ENCODE measurements at places on chromosomes 11 and 22.

GRCh38 chr22:45670981-45671782 is 452 bp upstream of the ATXN10 start:
- ATAC-seq = peak; percentile 24

DNA sequence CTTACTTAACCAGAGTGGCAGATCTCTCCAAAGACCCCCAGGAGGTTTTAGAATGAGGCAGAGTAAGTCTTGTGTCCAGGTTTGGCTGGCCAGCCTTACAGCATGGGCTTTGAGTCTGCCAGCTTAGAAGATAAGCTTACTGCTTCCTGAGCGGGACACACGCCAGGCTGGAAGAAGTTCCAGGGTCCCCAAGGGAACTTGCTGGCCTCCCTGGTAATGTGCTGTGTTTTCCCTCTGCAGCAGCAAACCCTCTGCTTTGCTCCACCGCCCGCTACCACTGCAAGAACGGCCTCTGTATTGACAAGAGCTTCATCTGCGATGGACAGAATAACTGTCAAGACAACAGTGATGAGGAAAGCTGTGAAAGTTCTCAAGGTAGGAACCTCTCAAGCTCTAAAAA is 154.2 kb downstream of the LDLRAD3 start:
- no peak for ATAC-seq

GRCh38 chr11:57379732-57380131 is 1.2 kb downstream of the PRG3 start:
- no peak for ATAC-seq

DNA sequence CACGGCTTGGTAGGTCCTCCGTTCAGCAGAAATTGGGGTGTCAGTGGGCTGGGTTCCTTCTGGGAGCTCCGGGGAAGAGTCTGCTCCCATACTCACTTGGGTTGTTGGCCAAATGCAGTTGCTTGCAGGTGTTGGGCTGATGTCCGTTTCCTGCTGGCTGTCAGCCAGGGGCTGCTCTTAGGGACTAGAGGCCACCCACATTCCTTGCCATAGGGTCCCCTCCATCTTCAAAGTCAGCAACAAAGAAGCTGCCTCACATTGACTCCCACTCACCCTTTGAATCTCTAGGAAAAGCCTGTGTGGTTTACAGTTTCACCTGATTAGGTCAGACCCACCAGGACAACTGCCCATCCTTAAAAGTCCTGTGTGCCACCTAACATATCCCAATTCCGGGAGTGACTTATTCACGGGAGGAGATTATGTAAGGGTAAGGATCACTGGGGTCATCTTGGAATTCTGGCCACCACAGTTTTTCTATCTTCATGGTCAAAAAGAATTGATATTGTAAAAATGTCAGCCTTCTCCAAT is 43.0 kb downstream of the TPCN2 start:
- ATAC-seq = no peak

GRCh38 chr22:46070215-46070802 is 80.0 kb upstream of the PPARA start:
- peak; percentile 6 for ATAC-seq

DNA sequence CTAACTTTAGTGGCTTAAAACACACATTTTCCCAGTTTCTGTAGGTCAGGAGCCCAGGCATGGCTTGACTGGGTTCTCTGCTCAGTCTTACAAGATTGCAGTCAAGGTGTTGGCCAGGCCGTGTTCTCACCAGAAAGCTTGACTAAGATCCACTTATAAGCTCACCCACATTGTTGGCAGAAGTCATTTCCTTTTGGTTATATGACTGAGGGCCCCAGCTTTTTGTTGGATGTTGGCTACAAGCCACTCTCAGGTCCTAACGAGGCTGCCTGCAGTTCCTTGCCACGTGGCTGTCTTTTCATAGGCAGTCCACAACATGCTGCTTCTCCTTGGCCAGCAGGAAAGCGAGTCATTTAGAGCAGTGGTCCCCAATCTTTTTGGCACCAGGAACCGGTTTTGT is 79.3 kb upstream of the CRTAM start:
- no peak for ATAC-seq

- ATAC-seq = no peak
Observed at GRCh38 chr22:44543362-44543761, 45.3 kb upstream of the RTL6 start.

GRCh38 chr11:62579252-62579651 is 5.6 kb upstream of the EEF1G start:
- ATAC-seq = no peak

- ATAC-seq = peak; percentile 6
Observed at GRCh38 chr11:43942662-43943371, 380 bp downstream of the C11orf96 start.

DNA sequence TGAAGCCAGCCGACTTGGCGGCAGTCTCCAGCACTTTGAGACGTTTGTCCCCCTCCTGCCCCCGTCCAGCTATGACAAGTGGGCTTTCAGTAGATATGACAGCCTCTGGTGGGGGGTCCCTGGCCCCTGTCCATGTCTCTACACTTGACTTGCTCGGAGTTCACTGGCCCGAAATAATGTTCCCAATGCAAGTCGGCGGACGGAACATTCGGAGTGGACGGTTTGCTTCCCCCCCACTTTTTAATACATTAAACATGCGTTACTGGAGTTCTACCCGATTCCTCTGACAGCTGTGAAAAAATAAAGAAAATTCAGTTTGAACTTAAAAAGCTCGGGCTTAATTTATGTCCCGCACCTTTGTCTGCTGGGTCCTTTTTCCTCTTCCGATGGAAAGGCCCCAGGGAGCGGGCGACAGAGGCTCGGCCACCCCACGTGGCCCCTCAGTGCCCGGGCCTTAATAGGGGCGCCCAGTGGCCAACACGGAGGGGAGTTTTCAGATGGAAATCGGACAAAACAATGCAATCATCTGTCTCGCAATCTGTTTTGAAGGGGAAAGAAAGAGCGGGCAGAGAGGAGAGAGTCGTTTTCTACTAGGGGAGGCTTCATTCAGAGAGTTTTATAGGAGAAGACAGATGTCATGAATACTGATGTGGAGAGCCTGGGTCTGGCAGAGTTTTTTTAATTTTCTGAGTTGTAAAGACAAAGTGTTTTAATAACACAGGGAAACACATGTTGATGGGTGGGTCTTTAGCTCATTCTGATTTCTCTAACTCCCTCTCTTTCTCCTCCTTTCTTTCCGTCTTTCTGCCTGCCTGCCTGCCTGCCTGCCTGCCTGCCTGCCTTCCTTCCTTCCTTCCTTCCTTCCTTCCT is 50.2 kb downstream of the SMIM38 start:
- ATAC-seq = no peak

GRCh38 chr11:43922295-43922648 is 20.2 kb upstream of the C11orf96 start:
- ATAC-seq = no peak

- ATAC-seq = no peak
Observed at GRCh38 chr11:8971924-8972316, 7.7 kb upstream of the TMEM9B start.

DNA sequence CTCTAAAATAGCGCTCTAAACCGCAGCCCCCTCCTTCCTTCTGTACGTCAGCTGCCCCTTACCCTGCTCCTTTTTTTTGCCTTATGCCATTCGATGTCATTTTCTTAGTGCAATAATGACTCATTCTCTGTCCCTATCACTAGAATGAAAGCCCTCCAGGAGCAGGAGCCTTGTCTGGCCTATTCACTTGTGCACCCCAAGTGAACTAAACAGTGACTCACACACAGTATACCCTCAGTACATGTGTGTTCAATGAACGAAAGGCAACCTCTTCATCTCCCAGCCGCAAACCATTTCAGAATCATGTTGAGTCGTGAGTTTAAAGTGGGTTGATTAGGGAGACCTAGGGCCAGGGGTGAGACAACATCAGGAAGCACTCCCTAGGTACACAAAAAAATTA is 50.7 kb upstream of the SPATA19 start:
- ATAC-seq = no peak

GRCh38 chr11:704781-705645 is 1.0 kb upstream of the EPS8L2 start:
- no peak for ATAC-seq

- peak; percentile 37 for ATAC-seq
Observed at GRCh38 chr11:124174001-124174583, 9.1 kb upstream of the OR10D3 start.

- peak; percentile 99 for ATAC-seq
Observed at GRCh38 chr22:29799217-29799680, 32.1 kb downstream of the UQCR10 start.

- ATAC-seq = peak; percentile 33
Observed at GRCh38 chr22:44202261-44202789, 21.6 kb downstream of the PARVG start.

DNA sequence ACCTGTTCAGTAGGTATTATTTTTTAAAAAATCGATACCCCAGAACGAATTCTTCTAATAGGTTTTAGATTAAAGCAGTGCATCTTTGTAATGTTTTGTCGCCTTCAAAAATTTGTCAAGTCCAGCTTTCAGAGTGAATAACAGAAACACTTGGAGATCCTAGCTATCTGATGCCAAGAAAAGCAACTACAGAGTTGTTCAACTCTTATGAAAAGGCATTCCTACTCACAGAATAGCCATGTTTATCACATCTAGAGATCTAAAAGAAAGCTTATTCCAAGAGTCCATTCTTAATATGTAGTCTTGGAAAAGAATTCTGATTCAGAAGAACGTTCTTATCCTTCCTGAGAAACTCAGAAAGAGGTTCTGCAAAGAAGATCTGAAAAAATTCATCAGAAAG is 268.5 kb downstream of the TTC28 start:
- ATAC-seq = peak; percentile 28

DNA sequence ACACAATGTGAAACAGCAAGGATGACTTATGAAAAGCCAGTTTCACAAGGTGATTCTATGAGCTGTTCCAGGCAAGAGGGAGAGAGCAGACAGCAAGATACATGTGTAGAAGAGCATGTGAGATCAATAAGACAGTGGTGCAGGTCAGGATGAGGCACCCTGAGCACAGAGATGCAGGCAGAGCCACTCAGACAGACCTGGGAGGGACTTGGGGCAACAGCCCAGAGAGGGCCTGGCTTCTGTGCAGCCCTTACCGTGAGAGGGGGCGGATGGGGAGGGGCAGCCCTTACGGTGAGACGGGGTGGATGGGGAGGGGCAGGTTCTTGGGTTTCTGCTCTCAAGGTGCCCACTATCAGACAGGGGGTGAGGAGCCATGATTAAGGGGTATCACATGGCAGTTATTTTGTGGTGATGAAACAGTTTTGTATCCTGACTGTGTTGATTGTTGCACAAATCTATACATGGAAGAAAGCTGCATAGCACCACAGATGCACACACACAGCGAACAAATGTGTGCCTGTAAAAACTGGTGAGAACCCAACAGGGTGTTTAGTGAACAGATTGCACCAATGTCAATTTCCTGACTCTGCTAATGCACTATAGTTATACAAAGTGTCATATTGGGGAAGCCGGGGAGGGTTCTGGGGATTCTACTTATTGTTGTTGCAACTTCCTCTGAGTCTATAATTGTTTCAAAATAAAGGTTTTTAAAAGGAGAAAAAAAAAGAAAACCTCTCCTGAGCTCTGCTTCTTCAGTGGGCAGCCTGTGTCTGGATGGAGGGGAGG is 5.2 kb upstream of the C22orf42 start:
- ATAC-seq = no peak

DNA sequence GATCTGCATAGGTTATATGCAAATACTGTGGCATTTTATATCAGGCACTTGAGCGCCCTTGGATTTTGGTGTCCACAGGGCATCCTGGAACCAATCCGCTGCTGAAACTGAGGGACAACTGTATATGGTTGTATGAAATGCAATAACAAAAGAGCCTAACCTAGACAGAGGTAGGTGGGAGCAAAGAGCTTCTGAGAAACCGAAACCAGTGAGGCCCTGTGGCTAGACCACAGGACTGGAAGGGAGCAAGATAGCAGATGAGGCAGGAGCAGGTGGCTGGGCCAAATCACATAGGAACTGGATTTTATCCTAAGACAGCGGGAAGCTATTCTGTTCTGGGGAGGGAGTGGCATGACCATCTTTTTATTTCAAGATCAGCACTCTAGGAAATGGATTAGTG is 30.1 kb downstream of the RCN1 start:
- ATAC-seq = no peak

DNA sequence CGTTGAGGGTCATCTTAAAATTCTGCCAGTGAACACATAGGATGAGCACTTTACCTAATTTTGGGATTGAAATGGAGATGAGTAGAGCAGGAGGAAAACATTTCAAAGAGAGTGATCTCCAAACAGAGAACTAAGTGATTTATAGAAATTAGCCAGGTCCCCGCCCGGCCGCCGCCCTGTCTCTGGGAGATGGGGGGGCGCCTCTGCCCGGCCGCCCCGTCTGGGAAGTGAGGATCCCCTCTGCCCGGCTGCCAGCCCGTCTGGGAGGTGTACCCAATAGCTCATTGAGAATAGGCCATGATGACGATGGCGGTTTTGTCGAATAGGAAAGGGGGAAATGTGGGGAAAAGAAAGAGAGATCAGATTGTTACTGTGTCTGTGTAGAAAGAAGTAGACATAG is 276.7 kb upstream of the C11orf87 start:
- no peak for ATAC-seq

GRCh38 chr22:45228401-45228754 is 12.3 kb downstream of the KIAA0930 start:
- ATAC-seq = no peak

GRCh38 chr11:26353010-26353409 is 21.1 kb downstream of the ANO3 start:
- no peak for ATAC-seq

- ATAC-seq = no peak
Observed at GRCh38 chr11:11424688-11425087, 71.6 kb upstream of the CSNK2A3 start.

GRCh38 chr11:121964591-121964990 is 151.4 kb downstream of the BLID start:
- peak; percentile 93 for ATAC-seq

DNA sequence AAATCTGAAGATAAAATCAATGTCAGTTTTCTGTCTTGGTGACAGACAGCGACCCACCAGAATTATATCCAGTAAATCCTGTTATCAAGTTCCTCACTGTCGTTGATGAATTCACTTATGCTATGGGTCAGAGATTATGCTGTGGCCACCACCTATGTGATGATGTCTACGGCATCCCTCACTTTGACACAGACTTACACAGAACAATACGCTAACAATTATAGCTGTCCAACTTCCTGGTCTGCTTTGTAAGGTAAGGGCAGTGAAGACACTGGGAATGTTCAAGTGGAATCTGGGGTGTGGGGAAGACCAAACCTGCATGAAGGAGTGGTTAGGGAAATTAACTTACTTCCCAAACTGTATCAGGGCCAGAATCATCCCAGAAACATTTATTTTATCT is 19.3 kb upstream of the PAX6 start:
- no peak for ATAC-seq

DNA sequence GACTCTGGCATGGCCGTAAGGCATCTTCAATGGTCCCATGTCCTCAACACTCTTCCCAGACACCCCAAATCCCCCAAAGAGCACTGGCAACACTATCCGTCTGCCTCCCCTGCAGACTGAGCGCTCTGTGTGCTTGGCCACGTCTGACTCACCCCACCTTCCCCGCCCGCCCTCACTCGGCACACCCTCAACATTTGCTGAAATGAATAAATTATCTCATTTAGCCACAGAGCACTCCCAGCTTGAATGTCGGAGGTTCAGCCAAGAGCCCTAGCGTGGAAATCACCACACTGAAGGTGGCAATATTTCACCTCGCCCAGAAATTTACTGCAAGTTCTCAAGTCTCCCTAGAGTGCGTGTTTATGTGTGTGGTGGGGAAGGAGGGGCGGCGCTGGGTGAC is 46.6 kb upstream of the TCF20 start:
- 0 out of 3 replicates have a peak, but pooled peaks have one; percentile 20 for ATAC-seq

GRCh38 chr22:23088199-23088604 is 17.9 kb downstream of the GNAZ start:
- ATAC-seq = no peak
